ENCODE measurements at places on chromosomes 12 and 14.
A peak's percentile ranks its signal among the peaks of the same experiment; 100 is the strongest.

DNA sequence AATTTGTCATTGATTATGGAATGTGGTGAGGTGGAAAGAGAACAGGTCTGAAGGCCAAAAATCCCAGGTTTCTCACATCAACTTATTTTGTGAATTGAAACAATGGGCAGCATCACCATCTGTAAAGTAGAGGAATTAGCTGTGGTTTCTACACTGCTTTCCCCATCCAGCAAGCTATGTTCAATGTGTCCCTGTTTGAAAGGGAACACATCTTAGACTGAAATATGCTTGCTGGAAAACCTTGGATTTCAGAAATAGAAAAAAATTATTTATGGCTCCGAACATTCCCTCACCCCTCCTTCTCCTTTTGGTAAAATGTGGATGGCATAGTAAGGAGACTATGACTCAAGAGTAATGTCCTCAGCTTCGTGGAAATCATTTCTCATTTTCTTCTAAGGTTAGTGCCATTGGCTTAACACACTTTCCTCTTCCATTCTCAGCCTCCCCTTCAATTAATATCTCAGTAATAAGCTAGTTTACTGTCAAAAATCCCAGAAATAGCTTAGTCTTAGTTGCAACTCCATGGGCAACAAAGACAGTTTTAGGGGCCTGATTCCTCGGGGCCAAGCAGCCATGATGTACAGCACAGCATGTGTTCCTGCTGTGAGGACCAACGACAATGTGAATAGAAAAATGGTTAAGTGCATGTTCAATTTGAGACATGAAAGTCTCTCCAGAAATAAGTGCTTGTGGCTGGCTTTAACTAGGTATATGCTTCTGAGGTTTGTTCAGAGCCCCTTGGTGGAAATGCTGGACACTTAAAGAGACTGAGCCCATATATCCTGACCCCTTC, 205.8 kb upstream of the SLC38A2 start:
- DNase-seq, result no peak

GRCh38 chr12:93679308-93679925, 2.2 kb downstream of the CRADD start:
- DNase-seq, result no peak

DNA sequence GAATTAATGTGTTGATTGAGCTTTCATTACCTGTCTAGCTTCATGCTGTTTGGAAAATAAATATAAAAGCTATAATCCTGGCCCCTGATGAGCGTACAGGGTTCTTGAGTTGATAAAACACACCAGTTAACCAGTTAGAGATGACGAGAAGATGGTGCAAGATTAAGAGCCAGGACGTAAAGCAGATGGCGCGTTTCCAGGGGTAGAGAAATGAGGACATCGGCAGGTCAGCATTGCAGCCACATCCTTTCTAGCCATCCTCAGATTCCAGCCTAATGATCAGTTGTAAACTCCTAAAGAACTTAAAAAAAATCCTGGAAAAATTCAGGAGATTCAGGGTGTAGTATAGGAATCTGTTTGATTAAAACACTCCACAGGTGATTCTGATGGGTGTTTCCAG, 203.7 kb downstream of the CACNA1C start:
- DNase-seq, result no peak

- DNase-seq, result peak; percentile 6
Observed at GRCh38 chr12:107131832-107132616, 38.7 kb upstream of the CRY1 start.

GRCh38 chr12:130162267-130162666, at the start of gene FZD10:
TSS of gene FZD10 (plus strand) at chr12:130162464. CDS start at chr12:130162943, 479 bp downstream.
- peak; percentile 9 for DNase-seq

GRCh38 chr12:31732926-31733548, 4.2 kb upstream of the AMN1 start:
- DNase-seq, result no peak

- no peak for DNase-seq
Observed at GRCh38 chr14:73888460-73888725, 1.7 kb downstream of the ZNF410 start.

DNA sequence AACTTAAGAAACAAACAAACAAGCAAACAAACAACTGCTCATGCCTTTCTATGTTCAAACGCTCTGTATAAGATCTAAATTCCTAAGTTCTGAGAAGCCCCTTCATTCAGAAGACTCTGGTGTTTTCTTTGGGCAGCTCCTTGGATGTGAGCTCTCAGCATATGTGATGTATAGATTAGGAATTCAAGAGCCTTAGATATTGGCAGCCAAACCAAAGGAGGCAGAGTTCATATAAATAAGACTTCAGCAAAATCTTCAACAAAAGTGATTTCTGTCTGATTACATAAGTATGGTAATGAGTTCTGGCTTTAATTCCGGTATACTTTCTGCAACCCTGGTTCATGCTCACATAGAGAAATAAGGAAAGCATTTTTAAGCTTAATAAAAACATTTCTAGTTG, 145.6 kb downstream of the DYRK2 start:
- DNase-seq, result no peak

GRCh38 chr14:68658029-68658509, 134.8 kb downstream of the ZFP36L1 start:
- DNase-seq, result peak; percentile 12

DNA sequence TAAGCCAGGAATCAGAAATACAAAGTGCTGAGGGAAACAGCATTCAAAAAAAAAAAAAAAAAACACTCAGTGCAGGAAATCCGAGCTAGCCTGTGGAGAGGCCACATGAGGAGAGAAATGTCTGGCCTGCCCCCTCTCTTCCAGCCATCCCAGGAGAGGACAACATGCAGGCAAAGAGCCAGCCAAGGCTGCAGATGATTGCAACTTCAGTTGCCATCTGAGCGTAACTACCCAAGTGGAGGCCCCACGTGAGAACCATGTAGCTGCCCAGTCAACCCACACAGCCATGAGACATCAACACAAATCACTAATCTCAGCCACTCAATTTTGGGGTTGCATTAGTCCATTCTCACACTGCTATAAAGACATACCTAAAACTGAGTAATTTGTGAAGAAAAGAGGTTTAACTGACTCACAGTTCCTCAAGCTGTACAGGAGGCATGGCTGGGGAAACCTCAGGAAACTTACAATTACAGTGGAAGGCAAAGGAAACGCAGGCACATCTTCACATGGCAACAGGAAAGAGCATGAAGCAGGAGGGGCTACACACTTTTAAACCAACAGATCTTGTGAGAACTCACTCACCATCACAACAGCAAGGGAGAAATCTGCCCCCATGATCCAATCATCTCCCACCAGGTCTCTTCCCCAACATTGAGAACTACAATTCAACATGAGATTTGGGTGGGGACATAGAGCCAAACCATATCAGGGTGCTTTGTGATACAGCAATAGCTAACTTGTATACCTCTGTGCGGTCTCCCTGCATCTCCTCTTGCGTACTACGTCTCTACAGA, 161.1 kb downstream of the PIWIL1 start:
- DNase-seq, result no peak

DNA sequence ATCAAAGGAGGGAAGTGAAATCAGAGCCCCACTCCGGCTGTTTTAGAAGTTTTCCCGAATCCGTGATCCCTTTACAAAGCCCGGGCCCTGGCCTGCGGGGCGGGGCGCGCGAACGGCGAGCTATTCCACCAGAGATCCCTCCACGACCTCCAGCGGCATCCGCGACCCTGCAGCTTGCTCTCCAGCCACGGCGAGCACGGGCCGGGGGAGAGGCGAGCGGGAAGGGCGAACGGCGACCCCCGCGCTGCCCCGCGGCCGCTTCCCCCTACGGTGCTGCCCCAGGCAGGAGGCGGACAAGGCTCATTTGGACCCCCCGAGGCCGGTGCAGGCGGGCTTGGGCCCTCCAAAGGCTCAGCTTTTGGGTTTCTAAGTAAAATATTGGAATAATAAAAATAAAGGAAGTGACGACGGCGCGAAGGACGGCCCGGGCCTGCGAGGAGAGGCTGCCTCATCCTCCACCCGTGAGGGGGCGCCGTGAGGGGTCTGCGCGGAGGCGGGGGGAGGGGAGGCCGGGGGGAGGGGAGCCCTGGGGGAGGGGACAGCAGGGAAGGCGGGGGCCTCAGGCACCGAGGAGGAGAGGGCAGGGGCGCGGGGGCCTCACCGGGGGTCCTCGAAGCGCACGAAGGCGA, 613 bp downstream of the SRSF9 start:
- peak; percentile 71 for DNase-seq

DNA sequence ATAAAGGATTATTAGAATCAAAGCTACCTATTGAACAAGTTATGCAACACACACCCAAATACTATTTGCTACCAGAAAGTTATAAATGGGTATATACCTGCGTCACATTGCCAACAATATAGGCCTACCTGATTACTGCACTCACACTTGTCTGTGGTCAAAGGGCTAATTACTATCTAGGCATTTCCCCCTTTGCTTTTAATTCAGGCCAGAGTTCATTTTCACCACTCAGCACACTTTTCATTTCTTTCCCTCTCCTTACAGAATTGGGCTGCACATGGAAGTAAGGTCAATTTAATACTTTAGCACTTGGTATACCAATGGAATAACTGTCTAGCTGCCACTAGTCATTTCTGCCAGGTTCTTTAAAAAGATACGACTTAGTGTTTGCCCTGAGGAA, 1.7 kb downstream of the SOS2 start:
- DNase-seq, result no peak

DNA sequence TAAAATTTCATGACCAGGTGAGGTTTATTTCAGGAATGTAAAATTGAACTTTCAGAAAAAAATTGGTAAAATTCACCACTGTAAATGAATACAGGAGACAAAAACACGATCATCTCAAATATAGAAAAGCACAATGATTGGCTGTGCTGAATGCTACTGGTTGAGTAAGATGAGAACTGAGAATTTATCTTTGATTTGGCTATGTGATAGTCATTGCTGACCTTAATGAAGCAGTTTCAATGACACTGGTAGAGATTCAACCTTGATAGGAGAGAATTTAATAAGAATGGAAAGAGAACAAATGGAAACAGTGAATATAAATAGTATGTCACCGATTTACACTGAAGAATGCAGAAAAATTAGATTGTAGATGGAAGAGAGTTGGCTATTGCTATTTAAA, 6.4 kb upstream of the PMCH start:
- no peak for DNase-seq

GRCh38 chr12:51401020-51401419, 9.8 kb upstream of the GALNT6 start:
- no peak for DNase-seq

- DNase-seq, result no peak
Observed at GRCh38 chr12:94831081-94831751, 172.3 kb downstream of the NDUFA12 start.

- no peak for DNase-seq
Observed at GRCh38 chr14:29650554-29651269, 276.9 kb downstream of the PRKD1 start.

- DNase-seq, result no peak
Observed at GRCh38 chr12:52423661-52424500, 10.3 kb downstream of the KRT75 start.

DNA sequence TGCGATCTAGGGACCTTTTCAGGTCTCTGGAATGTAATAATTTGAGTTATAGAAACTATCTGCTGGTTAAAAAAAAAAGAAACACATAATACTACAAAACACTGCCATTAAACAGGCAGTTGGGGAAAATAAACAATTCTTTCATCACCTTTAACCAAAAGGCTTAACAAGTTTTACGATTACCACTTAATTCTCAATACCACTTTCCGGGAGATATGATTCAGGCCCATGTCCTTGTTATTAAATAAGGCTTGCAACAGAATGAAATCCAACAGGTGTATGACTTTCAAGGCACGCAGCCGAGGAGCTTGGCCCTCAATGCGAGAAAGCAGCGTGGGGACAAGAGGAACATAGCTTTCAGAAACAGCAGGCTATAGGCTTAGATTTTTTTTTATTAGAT, 5.6 kb upstream of the GLRX5 start:
- DNase-seq, result no peak

DNA sequence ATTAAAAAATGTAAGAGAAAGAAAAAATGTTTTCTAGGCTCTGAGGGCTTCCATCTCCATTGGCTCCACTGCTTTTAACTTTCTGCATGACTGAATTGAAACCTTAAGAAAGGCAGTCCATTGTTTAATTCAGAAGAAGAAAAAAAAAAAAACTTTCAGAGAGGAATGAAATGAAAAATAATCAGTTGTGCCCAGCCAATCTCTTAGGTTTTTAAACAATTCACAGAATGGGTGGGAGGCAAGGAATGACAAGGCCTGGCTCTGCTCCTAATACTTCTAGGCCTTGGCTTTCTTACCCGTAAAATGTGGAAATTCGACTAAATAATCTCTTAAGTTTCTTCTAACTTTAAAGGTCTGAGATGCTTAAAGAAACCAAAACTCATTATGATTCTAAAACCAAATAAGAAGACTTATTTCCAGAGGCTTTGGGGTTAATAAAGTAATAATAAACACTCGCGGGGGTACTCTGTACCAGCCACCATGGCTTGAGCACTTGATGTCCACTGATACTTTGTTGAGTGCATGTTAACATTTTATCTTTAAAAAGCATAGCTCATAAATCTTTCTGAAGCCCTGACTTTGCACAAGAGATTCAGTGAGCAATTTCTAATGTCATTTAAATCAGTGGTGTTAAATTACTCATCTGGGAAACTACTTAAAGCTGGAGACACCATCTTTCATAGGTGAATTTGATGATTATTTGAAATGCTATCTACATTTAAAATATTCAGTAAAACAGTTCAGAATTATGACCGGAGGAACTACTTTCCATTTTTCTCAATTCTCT, 49.6 kb downstream of the STON2 start:
- no peak for DNase-seq

DNA sequence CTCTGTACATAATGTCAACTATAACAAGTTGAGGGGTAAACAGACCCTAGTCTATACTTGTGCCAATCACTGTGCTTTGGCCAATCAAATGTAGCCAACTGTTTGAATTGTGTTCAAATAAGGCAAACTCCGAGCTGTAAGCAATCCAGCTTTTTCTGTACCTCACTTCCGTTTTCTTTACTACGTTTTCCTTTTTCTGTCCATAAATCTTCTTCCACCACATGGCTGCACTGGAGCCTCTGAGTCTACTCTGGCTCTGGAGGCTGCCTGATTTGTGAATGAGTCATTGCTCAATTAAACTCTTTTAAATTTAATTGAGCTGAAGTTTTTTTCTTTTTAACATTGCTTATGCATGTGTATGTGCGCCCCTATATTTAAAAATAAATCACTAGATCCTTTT, 29.7 kb downstream of the CLEC1A start:
- DNase-seq, result no peak

DNA sequence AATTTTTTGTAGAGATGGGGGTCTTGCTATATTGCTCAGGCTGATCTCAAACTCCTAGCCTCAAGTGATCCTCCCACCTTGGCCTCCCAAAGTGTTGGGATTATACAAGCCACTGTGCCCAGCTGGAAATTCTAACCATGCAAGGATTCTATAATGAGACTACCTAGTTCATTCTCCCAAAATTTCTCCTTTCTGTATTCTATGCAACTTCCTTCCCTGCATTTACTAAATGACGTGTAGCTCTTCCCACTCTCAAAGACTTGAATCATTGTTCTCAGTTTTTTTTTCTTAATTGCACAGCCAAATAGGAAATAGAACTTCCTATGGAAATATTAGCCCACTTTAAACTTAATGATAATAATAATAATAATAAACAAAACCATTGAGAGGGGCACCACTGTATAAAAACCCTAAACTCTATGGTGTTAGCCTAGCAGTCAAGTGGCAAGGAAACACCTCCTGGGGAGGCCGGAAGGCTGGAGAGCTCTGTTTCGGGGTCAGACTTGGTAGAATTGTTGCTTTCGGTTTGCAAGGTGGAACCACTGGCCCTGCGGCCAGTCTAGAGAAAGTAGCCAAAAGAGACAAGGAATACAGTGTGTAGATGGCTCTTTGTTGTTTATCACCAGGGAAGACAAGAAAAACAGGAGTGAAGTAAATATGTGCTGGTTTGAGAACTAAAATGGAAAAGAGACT, 40.0 kb upstream of the TESC start:
- DNase-seq, result no peak
